ENCODE measurements at places on chromosomes 5 and 9. TPM values are rescaled to one million over a fixed set of nuclear protein-coding genes. Genes with fewer than 3 reads are reported as not detected.

The GRM6 gene
- not detected for total RNA-seq

The HBEGF gene
- 11.0 TPM for total RNA-seq

The PJA2 gene
- 92.2 TPM for total RNA-seq

The OXCT1 gene
- 12.5 TPM for total RNA-seq

The CCNH gene
- 28.9 TPM for total RNA-seq
